A375 (cell line): ENCODE measurements at places on chromosomes 7 and 10. TPM values are rescaled to one million over a fixed set of nuclear protein-coding genes. Genes with fewer than 3 reads are reported as not detected.

SPACDR gene
- total RNA-seq = 0.38 and 0.61 TPM in 2 replicates

HOXA6 gene
- 5.7 TPM in 2 replicates for total RNA-seq

ACSM6 gene
- total RNA-seq = not detected in 2 replicates

CFAP58 gene
- 0.41 and 0.74 TPM in 2 replicates for total RNA-seq

C10orf67 gene
- total RNA-seq = not detected in 2 replicates
